ENCODE measurements at places on chromosomes 1 and 21.

DNA sequence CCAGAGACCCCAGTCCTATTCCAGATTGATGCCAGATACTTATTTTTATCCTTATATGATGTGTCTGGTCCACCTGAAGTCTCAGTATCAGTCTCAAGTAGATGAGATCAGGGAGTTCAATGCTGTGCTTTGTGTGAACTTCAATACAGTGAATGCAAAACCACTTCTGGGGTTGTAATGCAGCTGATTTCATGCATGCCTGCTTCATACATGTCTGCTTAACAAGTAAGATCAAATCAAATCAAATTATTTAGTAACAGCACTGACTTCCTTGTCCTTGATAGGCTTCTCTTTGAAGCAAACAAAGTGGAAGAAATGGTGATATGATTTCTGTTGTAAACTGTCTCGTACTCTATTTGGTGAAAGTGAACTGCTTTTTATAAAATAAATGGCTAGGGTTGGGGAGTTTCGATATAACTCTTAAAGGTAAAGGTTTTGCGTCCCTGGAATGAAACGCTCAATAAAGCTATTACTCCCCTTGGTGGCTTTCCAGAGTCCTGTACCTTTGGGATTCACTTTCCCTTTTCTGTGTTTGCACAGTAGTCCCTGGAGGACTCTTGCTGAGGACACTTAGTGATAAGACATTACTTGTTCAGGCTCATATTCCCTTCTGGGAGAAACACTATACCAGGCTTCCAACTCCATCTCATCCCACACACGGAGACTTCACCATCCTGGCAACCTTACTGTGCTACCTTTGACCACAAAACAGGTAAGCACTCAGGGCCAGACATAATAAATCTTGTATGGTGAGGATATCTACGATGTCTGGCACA is 59.3 kb downstream of the FH start:
- no peak for DNase-seq

- no peak for DNase-seq
Observed at GRCh38 chr1:193060406-193060805, 994 bp downstream of the RO60 start.

DNA sequence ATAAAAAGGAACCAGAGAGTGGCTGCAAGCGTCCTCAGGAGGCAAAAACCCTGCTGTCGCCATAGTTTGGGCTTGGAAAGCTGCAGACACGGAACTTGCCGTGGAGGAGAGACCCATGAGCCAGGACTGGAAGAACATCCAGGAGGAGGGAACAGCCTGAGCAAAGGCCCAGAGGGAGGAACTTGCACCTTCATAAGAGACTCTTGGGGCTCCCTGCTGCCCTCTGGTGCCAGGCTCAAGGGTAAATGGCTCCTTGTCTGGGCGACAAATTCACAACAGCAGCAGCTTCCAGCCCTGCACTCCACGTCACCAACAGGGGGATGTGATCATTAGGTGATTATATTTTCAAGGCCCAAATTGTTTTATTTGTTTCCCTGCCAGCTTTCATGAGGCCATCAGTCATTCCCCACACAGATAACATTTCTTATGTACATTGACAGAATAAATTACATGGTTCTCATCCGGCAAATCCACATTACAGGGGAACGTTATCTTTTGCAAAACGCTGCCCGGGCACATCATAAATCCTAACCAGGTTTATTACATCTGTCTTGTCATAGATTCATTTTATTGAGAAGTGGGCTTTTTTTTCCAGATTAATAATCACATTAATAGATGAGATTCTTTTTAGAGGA is 143.0 kb upstream of the GRIK3 start:
- DNase-seq, result peak; percentile 9

DNA sequence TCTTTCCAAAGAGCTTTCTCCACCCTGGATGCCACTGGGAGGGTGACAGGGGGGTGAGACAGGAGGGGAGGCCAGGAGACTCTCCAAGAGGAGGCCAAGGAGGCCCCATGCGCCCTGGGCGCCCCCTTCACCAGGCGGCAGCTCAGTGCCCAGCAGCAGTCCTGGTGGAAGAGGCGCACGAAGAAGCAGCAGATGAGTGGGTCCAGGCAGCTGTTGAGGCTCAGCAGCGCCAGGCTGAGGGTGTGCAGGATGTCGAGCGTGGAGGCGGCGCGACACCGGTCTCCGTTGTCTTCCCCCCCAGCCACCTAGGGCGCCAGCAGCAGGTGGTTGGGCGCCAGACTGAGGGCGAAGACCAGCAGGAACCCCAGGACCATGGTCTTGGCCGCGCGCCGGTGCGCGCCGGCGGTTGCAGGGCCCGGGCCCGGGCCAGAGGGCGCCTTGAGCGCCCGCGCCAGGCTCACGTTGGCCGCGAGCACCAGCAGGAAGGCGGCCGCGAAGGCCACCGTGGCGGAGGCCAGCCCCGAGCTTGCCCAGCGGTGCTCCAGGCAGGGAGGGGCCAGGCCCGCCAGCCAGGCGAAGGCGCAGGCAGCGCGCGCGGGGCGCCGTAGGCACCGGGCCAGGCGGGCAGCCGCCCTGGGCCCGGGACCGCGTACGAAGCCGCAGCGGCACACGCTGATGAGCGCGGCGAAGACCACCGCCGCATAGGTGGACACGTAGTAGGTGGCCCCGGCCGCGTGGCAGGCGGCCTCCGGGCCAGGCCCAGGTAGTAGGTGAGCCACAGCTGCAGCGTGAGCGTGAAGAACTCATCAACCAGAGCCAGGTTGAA is 8.6 kb downstream of the TMEM35B start:
- DNase-seq, result no peak

- DNase-seq, result no peak
Observed at GRCh38 chr1:40847023-40847745, 15.0 kb downstream of the CITED4 start.

GRCh38 chr1:118993700-118994026 is 5.5 kb upstream of the TBX15 start:
- DNase-seq, result no peak

- DNase-seq, result no peak
Observed at GRCh38 chr1:195704028-195704427, 904.2 kb downstream of the KCNT2 start.

DNA sequence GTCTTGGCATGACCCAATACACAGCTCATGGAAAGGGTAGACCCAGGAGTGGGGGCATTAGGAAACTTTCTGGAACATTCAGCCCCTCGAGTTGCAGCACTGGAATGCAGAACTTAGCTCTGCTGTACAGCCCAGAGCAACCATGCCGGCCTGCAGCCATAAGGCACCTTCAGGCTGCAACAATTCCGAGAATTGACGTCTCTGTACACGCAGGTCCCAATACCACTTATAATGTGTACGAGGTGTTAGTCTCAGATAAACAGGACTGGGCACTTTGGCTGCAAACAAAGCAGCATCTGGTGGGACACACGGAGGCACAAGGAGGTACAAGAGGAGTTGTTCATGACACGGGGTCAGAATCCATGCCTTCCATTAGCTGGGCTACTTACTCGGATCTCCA is 7.9 kb downstream of the CBR1 start:
- no peak for DNase-seq

GRCh38 chr1:187442603-187443002 is 613.9 kb downstream of the PLA2G4A start:
- DNase-seq, result no peak

- DNase-seq, result no peak
Observed at GRCh38 chr1:31848381-31848897, 32.6 kb upstream of the SPOCD1 start.

DNA sequence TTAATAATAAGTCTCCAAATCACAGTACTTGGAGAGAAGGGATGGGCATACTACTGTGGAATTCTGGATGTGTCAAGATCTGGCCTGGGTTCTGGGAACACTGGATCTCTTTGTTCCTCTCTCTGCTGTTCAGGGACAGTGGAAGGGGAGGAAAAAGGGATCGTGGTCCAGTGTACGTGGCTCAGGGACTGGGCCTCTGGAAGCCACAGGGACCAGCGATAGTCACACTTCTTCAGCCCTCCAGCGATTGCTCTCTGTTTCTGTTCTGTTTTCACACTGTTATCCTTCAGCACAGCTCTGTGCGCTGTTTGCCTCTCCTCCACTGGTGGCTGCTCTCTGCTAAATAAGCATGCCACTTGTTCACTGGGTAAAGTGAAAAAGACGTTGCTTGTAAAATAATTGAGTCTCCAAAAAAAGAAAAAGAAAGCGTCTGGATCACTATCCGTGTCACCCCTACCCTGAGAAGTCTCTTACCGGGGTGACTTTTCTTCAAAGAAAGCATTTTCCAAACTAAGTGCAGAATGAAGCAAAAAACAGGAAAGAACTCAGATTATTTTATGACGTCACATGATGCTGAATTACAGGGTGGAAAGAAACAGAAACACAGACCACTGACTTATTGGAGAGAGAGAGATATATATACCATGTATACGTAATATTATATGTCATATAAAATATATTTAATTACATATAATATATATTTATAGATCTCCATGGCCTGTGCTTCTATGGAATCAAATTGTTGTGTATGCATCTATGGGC is 279.4 kb downstream of the RGS7 start:
- no peak for DNase-seq

Data from H54 (cell line).